Renal cortex interstitium (tissue), 15 donors: ENCODE measurements at places on chromosomes 2 and 18. TPM values are rescaled to one million over a fixed set of nuclear protein-coding genes. Genes with fewer than 3 reads are reported as not detected.

DNA sequence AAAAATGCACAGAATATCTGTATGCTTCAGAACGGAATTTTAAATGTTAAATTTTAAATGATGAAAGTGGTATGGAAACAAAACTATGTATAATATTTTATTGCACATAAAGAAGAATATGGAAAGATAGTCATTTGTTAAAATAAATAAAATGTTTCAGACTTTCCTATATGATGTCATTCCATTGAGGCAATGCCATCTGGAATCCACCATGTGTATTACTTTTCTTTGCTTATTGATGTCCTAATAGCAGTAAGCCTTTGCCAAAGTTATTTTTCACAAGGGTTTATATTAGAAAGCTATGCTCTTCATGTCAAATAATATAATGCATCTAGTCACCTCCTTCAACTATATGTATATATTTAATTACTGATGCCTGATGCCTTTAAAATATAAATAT lies 601.6 kb upstream of the PKDCC start:
- DNase-seq: no peak

DNA sequence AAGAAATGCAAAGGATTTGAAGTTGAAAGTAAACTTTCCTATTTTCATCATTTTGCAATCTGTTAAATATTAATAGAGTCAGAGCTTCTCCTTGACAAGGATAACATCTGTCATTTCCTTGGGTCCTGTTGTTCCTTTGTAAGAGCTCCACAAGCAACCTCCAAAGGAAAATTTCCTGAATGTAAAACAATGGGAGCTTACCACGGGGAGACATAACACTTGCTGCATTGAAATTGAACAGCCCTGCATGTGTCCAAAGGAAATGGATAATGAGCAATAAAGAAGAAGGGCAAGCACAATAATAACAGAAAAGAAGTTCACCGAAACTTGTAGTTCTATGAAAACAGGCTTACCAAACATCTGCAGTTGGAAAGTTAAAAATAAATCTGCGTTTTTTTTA lies 42.0 kb upstream of the SCG2 start:
- no peak for DNase-seq

ASAP2 gene
- 63.0 TPM for polyA plus RNA-seq

- DNase-seq: no peak
Observed at GRCh38 chr2:100542418-100542817, 20.4 kb upstream of the PDCL3 start.

RUFY4 gene
- polyA plus RNA-seq: 0.41 TPM

GRCh38 chr2:181781078-181781786 lies 100.9 kb upstream of the NEUROD1 start:
- DNase-seq: no peak

- no peak for DNase-seq
Observed at GRCh38 chr2:218895759-218896500, 15.3 kb downstream of the WNT10A start.
